ENCODE measurements at places on chromosomes 5 and 9.

- no peak for DNase-seq
These were observed 3.6 kb upstream of the JADE2 start for GRCh38 chr5:134521841-134522240.

DNA sequence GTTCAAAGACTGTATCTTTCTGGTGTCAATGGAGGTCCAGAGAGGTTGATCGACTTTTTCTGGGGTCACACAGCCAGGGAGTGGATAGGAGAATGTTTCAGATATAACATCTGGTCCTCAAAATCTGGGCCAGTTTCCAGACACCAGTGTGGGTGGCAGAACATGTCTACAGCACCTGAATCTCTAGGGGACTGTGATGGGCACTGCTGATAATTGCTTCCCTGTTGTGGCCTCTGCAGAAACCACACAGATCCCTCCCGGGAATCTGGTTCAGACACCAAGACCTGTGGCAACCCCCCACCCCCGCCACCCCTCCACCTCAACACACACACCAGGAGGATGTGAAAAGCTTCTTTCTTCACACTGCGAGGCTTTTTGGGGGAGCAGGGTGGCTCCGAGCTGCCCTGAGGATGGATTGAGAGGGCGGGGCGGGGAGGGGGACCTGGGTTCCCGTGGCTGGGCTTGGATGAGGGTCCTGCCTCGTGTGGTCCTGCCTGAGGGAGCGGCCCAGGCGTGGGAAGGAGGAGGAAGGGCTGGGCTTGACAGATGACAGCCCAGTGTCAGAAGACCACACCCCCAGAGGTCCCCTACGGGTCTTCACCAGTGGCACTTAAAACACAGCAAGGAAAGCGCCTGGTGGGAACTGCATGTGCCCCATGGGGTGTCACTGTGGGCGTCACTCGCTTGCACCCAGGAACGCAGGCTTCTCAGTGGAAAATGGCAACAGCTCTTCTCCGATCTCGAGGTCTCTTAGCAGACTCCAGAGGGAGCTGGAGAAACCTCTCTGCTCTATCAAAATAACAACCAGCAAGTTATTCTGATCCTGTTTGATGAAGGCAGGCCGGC, 55.2 kb downstream of the TRIP13 start:
- DNase-seq, result no peak

DNA sequence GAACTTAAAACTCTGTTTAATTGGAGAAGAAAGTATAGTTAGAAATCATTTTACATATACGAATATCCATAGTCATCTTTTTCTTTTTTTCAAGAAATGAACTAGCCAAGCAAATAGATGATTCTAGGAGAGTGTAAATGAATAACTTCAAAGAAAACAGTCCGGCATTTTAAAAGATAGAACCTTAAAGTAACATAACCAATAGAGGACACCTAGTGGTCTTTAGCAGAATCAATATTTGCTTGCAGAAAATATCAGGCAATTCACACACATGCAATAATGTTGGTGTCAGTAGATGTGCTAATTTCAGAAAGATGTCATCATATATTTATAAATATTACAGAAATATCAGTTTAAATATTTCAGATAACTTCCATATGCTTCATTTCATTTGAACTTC, 57.1 kb downstream of the HCN1 start:
- DNase-seq, result no peak

- DNase-seq, result no peak
These were observed 26.2 kb upstream of the HSPA9 start for GRCh38 chr5:138601444-138601843.

DNA sequence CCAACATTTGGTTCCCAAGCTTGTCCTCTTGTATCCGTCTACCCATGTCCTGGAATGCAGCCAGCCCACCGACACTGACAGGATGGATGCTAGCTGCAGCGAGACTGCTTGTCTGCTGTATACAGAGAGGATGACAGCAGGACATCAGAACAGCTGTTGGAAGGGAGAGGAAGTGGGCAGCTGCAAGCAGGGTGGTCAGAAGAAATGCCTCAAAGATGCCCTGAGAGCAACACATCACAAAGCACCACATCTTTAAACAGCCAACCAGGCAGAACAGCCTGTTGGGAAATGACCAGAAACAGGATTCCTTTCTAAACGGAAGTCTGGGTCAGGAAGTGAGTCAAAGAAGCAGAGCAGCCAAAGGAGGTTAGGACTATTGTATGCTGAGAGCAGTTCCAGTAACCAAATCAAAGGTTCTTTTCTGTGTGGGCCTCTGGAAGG, 219.1 kb downstream of the NDUFS4 start:
- DNase-seq, result no peak

- DNase-seq, result no peak
These were observed 639.3 kb downstream of the MTRR start for GRCh38 chr5:8508231-8508630.

- DNase-seq, result peak; percentile 64
These were observed 739 bp downstream of the PPP2CA start for GRCh38 chr5:134224888-134225779.

DNA sequence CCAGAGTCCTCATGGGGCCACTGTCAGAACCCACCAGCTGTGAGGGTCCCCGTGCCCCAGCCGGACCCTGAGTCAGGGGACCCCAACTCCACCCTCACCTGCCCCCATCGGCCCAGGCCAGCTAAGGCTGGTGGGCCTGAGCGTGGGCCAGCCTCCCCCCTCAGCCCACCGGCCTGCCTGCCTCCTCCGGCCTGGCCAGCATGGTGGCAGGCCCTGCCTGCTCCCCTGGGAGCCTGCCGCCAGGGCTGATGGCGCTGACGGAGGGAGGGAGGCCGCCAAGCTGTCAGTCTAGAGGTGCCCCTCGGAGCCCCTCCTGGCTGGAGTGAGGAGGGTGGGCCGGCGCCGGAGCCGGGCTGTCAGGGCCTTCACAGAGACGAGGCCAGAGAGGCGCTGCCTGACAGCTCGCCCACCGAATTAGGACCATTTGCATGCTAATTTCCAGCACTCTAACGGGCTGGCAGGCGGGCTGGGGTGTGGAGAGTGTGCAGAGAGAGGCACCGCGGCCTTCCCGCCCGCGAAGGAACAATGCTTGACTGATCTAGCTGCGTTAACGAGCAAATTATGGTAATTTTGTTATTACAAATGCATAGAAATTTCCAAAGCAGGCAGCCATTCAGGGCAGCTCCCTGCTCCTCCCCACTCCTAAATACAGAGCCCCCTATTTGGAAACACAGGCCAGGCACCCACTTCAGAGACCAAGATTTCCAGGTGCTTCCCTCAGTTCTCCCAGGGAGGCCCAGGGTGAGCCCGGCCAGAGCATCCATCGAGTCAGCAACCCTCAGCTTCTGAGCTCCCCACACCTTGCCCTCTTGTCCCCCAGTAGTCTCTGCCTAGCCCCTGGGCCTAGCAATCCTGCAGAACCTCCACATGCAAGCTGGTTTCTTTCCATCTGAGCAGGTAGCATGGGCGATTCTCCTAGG, 169.3 kb downstream of the PAX5 start:
- DNase-seq, result no peak

DNA sequence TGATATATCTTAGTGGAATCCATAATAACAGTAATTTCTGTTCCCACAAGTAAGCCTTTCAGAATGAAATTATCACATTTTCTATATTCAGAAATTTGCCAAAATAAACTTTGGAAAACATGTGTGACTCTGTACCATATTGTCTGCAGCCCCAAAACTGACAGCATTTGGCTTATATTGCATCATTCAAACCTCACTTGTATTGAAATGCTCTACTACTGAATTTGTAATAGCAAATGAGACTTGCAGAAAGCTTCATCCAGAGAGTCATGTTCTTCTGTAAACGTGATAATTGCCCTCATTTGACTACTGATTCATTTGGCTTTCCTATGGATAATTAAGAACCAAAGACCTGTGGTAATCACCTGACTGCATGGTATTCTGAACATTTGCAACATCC, 1249.5 kb upstream of the CDH18 start:
- no peak for DNase-seq

GRCh38 chr5:72552041-72552557, 44.9 kb upstream of the ZNF366 start:
- no peak for DNase-seq

- no peak for DNase-seq
These were observed 4.1 kb downstream of the CCDC127 start for GRCh38 chr5:213803-214395.

DNA sequence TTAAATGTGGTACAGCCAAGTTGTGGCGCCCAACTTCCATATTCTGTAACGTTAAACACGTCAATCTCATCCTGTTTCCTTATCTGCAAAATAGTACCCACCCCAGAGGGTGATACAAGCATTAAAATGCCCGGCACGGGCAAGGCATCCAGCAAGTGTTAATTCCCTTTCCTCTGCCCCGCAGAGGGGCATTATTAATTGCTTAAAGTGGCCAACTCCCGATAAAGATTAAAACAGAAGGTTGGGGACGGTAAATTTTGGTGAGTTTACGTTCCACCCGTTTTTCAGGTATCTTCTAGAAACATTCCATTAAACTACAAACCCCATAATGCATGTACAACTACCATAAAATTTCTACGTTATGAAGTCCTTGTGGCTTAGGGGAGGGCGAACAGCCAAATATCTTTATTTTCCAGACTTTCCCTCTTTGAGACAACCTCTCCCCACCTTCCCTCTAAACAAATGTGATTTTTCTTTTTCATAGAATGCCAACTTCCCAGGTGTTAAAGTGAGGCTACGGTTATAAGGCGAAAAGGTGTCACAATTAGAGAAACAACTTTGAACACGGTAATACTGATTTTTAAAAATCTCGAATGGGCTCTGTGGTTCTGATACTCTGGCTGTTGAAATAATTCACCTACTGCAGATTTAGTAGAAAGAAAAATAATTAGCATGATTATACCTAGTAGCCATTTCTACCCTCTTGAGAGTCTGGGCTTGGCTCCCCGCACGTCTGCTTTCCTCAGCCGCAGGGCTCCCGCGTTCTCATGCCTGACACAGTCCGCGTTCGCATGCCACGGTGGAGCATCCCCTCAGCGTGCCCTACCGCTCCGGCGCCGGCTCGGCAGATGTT, 1.2 kb upstream of the GPBP1 start:
- DNase-seq, result peak; percentile 55

- DNase-seq, result no peak
These were observed 174.6 kb downstream of the CD180 start for GRCh38 chr5:67021962-67022361.

GRCh38 chr5:136174021-136174659, 18.8 kb downstream of the SMIM32 start:
- no peak for DNase-seq

DNA sequence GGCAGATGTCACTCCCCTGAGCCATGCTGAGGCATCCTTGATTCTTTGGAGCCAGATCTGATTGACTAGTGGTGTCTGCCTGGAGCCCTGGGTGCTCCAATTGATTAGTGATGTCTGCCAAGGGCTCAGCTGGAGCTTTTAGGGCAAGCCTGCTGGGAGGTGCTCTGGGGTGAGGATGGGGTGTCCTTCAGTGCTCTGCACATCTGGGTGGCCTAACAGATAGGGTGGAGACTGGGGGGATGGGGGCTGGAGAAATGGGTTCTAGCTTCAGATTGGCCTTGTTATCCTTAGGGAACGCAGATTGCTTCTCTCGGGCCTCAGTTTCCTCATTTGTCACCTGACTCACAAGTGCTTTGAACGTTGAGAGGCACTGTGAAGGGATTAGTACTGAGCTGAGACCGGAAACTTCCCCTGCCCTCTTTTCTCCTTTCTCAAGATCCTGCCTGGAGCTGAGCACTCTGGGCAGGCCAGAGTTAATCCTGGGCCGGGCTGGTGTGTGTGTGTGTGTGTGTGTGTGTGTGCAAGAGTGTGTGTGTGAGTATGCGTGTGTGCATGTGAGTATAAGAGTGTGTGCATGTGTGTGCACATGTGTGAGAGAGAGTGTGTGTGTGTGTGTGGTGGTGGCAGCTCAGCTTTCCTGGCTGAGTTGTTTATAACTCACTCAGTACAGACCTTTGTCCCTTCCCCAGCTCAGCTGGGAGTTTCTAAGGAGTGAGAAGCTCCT, 5.6 kb upstream of the IER5L start:
- no peak for DNase-seq

- DNase-seq, result no peak
These were observed 127.1 kb upstream of the SLCO6A1 start for GRCh38 chr5:102625928-102626327.

GRCh38 chr9:90616806-90617205, 25.8 kb downstream of the DIRAS2 start:
- DNase-seq, result no peak

GRCh38 chr5:616484-617039, 4.4 kb downstream of the CEP72 start:
- DNase-seq, result no peak

GRCh38 chr5:174555726-174556125, 168.7 kb upstream of the MSX2 start:
- no peak for DNase-seq

DNA sequence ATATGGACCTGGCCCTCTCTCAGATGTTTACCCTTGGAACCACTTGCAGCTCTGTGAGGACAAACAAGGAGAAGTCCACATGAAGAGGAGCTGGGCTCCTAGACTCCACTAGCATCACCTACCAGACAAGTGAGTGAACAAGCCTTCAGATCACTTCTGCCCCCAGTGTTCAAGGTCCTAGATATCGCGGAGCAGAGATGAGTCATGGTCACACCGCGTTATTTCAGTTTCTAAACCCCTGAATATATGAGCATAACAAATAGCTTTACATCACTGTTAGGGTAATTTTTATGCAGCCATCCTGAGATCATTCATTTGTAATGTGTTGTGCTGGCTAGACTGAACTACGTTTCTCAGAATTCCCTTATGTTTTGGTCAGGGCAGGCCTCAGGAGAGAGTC, 77.0 kb upstream of the DAP start:
- DNase-seq, result no peak

- no peak for DNase-seq
These were observed 12.8 kb downstream of the MEGF10 start for GRCh38 chr5:127303404-127303803.

- no peak for DNase-seq
These were observed 4.8 kb upstream of the CHSY3 start for GRCh38 chr5:129899454-129899853.

DNA sequence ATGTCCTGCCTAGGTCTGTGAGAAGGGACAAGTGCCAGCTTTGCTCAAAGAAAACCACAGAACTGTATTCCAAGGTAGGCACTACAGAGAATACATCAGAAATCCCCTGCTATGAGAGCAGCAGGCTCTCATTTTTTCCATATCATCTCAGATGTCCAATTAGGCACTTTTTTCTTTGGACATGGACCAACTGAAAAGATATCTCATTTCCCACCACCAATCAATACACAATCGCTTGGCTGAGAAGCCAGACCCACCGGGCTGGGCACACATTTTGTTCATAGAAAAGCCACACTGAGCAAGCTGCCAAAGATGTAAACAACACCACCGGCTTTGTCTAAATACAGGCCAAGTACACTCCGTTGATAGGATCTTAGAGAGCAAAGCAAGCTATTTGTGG, 25.9 kb downstream of the STOM start:
- DNase-seq, result no peak

GRCh38 chr9:93084471-93084881, 11.5 kb upstream of the CARD19 start:
- no peak for DNase-seq

DNA sequence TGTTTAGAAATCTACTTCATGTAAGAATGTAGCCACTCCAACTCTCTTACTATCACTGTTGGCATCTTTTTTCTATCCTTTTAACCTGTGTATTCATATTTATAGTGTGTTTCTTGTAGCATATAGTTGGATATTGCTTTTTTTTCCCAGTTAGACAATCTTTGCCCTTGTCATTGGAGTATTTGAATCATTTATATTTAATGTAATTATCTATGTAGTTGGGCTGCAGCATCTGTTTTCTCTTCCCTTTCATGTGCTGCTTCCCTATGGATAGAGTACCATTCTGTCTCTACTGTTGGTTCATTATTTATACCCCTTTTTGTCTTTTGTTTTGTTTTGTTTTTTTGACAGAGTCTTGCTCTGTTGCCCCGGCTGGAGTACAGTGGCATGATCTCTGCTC, 45.2 kb upstream of the PPP2CA start:
- DNase-seq, result no peak

GRCh38 chr5:75148051-75148450, 88.6 kb downstream of the ANKRD31 start:
- no peak for DNase-seq
